Melanocyte of skin (primary cell): ENCODE measurements at places on chromosomes 5 and 9. TPM values are rescaled to one million over a fixed set of nuclear protein-coding genes. Genes with fewer than 3 reads are reported as not detected.

CDH6 gene
- not detected in 2 replicates for total RNA-seq

FBP2 gene
- not detected in 2 replicates for total RNA-seq

TUSC1 gene
- 9.6 and 14.5 TPM in 2 replicates for total RNA-seq

SLC1A1 gene
- total RNA-seq = 1.7 and 4.4 TPM in 2 replicates

NNT gene
- total RNA-seq = 46.5 and 88.0 TPM in 2 replicates

SMIM33 gene
- total RNA-seq = not detected in 2 replicates

MARVELD2 gene
- 1.0 and 4.0 TPM in 2 replicates for total RNA-seq

CACNA1B gene
- 0.34 and 0.36 TPM in 2 replicates for total RNA-seq

TGFBI gene
- 28.2 and 119 TPM in 2 replicates for total RNA-seq

ACSL6 gene
- total RNA-seq = 1.0 and 1.1 TPM in 2 replicates

IL3 gene
- not detected in 2 replicates for total RNA-seq

FOXE1 gene
- total RNA-seq = not detected in 2 replicates

ABLIM3 gene
- 6.0 and 10.0 TPM in 2 replicates for total RNA-seq

FIBCD1 gene
- total RNA-seq = 0.31 and 0.67 TPM in 2 replicates

SPAAR gene
- not detected in 2 replicates for total RNA-seq

PGM5 gene
- 1.4 and 3.3 TPM in 2 replicates for total RNA-seq

OTP gene
- not detected in 2 replicates for total RNA-seq

OGN gene
- not detected in 2 replicates for total RNA-seq

SV2C gene
- under 0.01 TPM in 2 replicates for total RNA-seq

PLAC8L1 gene
- not detected in 2 replicates for total RNA-seq

DYNC2I2 gene
- 78.5 and 102 TPM in 2 replicates for total RNA-seq

CMYA5 gene
- 0.69 and 2.2 TPM in 2 replicates for total RNA-seq

ELOVL7 gene
- 0.34 and 1.1 TPM in 2 replicates for total RNA-seq

PTPN3 gene
- total RNA-seq = 7.2 and 13.4 TPM in 2 replicates

CD14 gene
- 1.3 and 1.5 TPM in 2 replicates for total RNA-seq

ZNF354C gene
- total RNA-seq = 5.0 and 5.2 TPM in 2 replicates

GABRA6 gene
- total RNA-seq = not detected in 2 replicates

CAAP1 gene
- total RNA-seq = 9.3 and 24.0 TPM in 2 replicates

TSSK1B gene
- total RNA-seq = not detected in 2 replicates

PDGFRB gene
- total RNA-seq = 1.3 and 2.3 TPM in 2 replicates

GTF3C4 gene
- total RNA-seq = 21.3 and 22.7 TPM in 2 replicates

PDE6A gene
- total RNA-seq = not detected in 2 replicates

DNAH5 gene
- total RNA-seq = under 0.01 TPM in 1 of 2 replicates, not detected in the other

TOMM5 gene
- total RNA-seq = 68.5 and 107 TPM in 2 replicates

MCTP1 gene
- 31.3 and 50.4 TPM in 2 replicates for total RNA-seq

HRH2 gene
- 0.73 TPM in 1 of 2 replicates, not detected in the other for total RNA-seq

NUDT12 gene
- total RNA-seq = 13.7 and 19.9 TPM in 2 replicates

SNX2 gene
- total RNA-seq = 147 and 207 TPM in 2 replicates

SLC25A2 gene
- under 0.01 TPM in 1 of 2 replicates, not detected in the other for total RNA-seq

SPATA24 gene
- total RNA-seq = 2.5 and 3.8 TPM in 2 replicates

TEX53 gene
- total RNA-seq = not detected in 2 replicates

FGF18 gene
- not detected in 2 replicates for total RNA-seq

SPAG8 gene
- total RNA-seq = 0.36 and 1.0 TPM in 2 replicates

BTNL3 gene
- total RNA-seq = not detected in 2 replicates

TXNDC8 gene
- total RNA-seq = not detected in 2 replicates

CATSPER3 gene
- 0.15 TPM in 1 of 2 replicates, not detected in the other for total RNA-seq

PRDM9 gene
- not detected in 2 replicates for total RNA-seq

SHOC1 gene
- under 0.01 TPM in 1 of 2 replicates, not detected in the other for total RNA-seq

CCL27 gene
- 0.34 TPM in 1 of 2 replicates, not detected in the other for total RNA-seq

RNF145 gene
- total RNA-seq = 82.9 and 99.8 TPM in 2 replicates

NTNG2 gene
- total RNA-seq = 4.5 and 5.8 TPM in 2 replicates

PCDHGA2 gene
- 0.69 and 2.2 TPM in 2 replicates for total RNA-seq

GMCL2 gene
- total RNA-seq = not detected in 2 replicates

GARIN3 gene
- not detected in 2 replicates for total RNA-seq

PCDHGB3 gene
- total RNA-seq = 0.69 and 5.1 TPM in 2 replicates

SPINK6 gene
- not detected in 2 replicates for total RNA-seq
